ENCODE measurements at places on chromosomes 7 and 10. TPM values are rescaled to one million over a fixed set of nuclear protein-coding genes. Genes with fewer than 3 reads are reported as not detected.

DNA sequence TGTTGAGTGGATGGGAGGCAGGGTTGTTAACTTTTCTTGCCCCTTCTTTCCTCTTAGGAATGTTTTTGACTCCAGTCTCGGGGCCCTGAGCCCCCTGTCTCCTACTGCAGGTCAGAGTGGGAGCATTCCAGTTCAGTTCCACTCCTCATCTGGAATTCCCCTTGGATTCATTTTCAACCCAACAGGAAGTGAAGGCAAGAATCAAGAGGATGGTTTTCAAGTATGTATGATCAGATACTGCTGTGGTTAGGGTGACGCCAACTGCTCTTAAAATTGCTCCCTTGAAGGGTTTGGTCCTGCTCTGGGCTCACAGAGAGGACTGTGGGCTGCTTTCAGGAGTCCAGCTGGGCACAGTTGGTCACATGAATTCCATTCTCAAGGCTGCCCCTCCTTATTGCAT is 22.0 kb downstream of the VWA2 start:
- no peak for DNase-seq

DNA sequence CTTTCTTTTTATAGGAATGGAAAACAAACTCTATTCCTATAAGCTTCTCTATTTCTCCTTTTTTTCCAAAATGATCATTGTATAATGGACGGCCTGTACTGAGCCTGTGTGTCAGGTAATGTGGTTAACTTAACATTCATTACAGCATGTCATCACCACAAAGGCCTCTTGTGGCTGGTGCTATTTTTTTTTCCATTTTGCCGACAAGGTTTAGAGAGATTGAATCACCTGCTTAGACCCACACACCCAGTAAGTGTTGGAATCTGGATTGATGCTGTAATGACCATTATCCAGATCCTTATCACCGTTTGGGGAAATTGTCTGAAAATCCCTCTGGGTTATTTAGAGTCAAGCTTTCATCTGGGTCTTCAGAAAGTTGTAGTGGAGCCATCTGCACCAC is 18.5 kb downstream of the AKR1B15 start:
- DNase-seq = no peak

DNA sequence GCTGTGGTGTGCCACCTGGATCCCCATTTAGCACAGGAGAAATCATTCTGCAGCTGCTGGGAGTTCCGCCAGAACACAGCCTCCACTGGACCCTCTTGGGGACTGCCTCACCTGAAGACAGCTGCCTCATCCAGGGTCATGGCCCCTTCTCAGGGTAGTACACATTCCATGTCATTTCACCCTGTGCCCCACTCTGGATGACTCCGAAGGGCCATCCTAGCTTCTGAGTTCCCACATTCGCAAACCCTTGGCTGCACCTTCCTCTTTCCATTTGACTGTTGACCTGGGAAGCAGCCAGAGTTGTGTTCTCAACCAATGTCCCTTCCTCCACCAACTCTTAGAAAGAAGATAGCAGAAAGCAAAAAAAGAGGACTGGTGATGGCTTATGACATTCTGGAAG is 125.6 kb upstream of the TBX20 start:
- no peak for DNase-seq

Gene GRID2IP
- total RNA-seq = 0.40 TPM

Data from natural killer cell (primary cell).